ENCODE measurements at places on chromosomes 16 and 17.
A peak's percentile ranks its signal among the peaks of the same experiment; 100 is the strongest.

GRCh38 chr17:77618731-77619130 lies 339.8 kb upstream of the TNRC6C start:
- DNase-seq, result no peak

- DNase-seq, result no peak
Measured at GRCh38 chr16:81708266-81709015, 70.7 kb upstream of the PLCG2 start.

DNA sequence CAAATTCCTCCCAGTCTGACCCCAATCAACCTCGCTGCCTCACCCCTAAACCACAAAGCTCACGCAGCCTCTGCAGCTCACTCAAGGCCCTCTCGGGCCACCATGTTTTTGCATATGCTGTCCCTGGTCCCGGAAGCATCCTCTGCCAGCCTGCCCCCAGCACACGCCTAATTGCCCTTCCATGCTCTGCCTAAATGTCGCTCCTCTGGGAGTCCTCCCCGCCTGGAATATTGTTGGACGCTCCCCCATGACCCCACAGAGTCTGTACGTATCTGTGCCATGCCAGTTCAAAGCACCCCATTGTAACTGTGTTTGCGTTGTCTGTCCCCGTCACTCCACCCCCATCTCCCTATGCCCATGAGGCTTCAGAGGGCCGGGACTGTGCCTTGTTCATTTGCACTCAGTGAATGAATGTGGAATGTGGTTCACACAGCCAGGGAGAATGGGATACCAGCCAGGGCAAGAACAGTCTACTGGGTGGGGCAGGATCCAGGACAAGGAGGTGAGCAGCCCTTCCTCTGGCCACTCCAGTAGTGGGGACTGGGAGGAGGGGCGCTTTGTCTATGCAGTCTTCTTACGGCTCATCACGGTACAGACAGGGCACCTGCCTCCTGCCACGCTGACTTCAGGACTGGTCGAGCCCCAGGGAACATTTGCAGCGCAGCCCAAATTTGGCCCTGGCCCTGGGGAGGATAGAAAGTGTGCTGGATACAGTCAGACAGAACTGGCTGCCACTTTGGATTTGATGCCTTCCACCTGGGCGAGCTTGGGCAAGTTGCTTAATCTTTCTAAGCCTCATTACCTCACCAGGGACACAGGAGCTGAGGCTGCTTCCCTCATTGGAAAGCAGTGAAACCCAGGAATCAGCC lies 48.5 kb downstream of the NOS2 start:
- no peak for DNase-seq

DNA sequence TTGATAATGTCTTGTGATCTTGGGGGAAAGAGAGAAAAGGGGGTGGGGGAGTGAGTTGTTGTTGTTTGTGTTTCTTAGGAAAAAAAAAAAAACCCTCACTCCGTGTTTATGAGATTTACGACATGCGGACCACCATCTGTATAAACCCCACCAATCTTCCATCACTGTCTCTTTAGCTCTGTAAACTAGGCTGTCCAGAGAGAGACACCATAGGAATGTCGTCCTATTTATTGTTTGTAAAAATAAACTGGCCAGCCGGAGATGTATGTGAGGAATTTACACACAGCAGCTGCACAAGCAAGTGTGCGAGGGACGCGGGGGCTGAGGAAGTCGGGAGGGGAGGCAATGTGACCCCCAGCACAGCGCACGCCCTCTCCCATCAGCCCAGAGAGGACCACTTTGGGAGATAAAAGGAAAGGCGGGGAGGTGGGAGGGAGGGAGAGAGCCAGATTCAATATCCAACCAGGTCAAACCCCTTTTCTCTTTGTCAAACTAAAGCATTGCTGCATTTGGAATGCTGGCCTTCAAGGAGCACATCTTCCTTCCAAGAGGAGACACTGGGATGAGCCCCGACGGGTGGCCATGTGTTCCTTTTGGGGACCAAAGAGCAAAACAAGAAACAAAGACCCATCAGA lies 136.2 kb upstream of the SALL1 start:
- DNase-seq, result no peak

- DNase-seq, result no peak
Measured at GRCh38 chr16:70683146-70683944, 2.5 kb downstream of the MTSS2 start.

GRCh38 chr17:58335779-58336455 lies 7.3 kb upstream of the TSPOAP1 start:
- DNase-seq, result peak; percentile 87

- no peak for DNase-seq
Measured at GRCh38 chr16:49883076-49884014, 27.4 kb upstream of the ZNF423 start.

Measured in CD4-positive, alpha-beta T cell treated with Interleukin-6 at 100 ng/mL for 8 hours (primary cell).